ENCODE measurements at places on chromosomes 6 and 20.
A peak's percentile ranks its signal among the peaks of the same experiment; 100 is the strongest.

- DNase-seq = no peak
Measured at GRCh38 chr20:920311-920710, 4.2 kb upstream of the ANGPT4 start.

GRCh38 chr6:123150076-123150475, 154.0 kb downstream of the CLVS2 start:
- DNase-seq = no peak

DNA sequence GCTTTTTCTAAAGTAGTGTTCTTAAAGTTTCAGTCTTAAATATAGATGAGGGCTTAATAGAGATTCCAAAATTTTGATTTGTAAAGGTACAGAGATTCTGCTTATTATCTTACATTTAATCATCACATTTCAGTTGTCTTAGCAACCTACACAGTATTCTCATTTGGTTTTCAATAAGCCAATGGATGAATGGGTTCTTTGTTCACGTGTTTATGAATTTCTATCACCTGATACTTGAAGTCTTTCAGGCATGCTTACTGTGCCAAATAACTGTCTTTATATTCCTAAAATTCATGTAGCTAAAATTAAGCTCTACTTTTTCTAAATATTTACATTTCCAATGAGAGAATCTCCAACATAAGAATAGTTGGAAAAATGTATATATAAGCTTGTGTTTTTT, 152.7 kb downstream of the EYA4 start:
- DNase-seq = no peak

DNA sequence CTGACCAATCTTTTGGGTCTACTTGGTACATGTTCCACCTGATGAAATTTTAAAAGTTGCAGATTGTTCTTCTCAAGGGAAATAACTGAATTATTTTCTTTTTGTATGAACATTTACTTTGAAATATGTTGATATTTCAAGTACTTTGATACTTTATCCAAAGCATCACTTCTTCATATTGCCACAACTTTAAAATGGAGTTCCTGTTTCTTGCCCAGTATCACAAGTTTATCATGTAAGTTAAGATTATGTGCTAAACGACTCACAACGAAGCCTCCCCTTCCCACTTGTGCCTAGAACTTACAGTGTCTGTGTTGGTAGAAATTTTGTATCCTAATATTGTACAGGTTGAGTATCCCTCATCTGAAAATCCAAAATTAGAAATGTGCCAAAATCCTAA, 108.4 kb downstream of the ARID1B start:
- no peak for DNase-seq

- no peak for DNase-seq
Measured at GRCh38 chr6:13492357-13492756, 5.0 kb upstream of the GFOD1 start.

DNA sequence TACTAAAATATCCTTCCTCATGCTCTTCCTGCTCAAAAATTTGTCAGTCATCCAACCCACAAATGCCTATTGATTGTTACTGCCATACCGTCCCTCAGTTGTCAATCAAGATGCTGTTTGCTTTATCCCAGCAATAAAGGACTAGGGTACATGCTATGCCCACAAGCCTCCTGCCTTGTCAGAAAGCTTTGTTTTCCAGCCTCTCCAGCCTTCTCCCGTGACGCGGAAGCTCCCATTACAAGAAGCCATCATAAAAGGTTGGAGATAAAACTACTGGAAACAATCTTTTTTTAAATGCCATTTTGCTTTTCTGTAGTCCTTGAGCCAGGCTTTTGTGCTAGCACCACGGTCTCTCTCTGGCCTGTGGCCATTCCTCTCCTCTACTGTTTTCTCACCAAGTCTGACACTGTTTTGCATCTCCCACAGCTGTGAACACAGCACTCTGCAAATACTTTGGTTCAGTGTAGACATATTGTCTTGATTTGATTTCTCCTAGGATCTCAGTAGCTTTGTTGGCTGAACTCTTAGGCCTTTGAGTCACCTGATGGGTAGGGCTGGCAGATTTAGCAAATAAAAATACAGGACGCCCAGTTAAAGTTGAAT, 495.7 kb upstream of the JARID2 start:
- DNase-seq = no peak

DNA sequence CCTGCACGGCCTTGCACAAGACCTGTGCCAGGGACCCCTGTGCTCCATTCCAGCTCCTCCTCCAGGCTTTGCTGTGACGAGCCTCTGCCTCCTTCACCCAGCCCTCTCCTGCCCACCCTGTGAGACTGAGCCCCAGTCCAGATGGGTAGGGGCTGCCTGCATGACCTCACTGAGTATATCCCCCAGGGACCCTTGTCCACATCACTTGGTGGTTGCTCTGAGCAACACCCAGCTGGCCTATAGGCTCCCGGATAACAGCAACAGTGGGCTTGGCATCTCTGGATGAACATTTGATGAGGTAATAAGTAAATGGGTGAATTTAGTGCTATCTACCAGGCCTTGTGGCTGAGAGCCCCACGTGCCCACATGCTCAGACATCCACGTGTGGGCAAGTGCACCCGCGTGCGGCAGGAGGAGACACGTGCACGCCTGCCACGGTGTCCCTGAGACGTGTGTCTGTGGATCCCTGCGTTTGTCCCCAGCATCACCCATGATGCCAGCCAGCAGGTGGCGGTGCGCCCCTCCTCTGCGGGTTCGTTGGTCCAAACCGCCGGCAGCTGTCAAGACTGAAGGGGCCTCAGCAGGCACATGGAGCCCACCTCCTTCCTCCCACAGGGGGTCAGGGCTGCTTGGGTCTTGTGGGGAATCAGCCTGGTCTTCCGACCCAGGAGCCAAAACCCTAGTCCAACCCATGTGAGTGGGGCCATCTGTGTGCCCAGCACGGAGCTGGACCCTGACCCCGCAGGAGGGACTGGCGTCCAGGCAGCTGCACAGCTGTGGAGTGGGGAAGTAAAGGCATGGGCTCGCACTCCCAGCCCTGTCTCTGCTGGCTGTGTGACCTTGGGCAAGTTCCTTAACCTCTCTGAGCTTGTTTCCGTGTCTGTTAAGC, 45.9 kb downstream of the FGD2 start:
- peak; percentile 83 for DNase-seq

GRCh38 chr20:4226330-4227084, 211.1 kb upstream of the RNF24 start:
- no peak for DNase-seq

- DNase-seq = no peak
Measured at GRCh38 chr20:20196610-20197009, 144.3 kb downstream of the CFAP61 start.

DNA sequence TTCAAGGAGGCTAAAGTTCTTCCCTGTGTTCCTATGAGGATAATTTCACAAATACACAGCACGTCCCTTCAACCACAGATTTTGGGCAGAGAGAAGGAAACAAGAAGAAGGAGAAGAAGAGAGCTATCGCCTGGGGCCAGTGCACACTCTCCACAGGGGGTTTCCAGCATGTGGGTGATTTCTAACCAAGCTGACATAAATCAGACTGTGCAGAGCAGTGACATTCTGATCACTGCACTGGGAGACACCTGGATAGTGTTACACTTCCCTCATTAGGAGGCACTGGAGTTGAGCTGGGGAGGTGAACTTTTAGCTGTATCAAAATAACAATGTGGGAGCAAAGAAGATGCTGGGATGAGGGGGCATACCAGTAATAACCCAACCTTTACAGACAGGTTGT, 71.8 kb upstream of the CENPW start:
- DNase-seq = no peak

GRCh38 chr6:49430187-49430586, 32.9 kb downstream of the MMUT start:
- no peak for DNase-seq

DNA sequence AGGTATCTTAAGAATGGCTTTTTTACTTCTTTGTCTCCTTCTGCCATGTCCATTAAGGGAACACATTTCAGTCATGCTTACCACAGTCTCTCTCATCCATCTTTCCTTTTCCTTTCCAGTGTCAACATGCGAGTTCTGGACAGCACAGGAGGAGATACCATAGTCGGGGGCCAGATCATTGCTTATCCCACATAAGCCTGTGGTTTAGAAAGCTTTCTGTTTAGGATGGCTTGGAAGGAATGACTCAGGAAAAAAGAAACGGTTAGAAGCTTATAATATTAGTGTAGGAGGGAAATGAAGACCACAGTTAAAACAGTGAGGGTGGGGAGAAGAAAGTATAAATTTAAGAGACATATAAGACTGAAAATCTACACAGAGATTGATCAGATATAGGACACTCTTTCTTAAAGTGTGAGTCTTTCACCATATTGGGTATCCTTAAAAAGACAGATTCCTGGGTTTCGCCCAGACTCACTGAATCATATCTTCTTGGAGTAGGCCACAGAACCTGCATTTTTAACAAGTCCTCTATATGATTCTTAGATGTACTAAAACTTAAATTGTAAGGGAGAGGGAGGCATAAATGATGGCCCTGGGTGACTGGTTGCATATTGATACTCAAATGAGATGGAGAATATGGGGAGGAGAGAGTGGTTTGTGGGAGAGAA, 36.1 kb downstream of the DSE start:
- DNase-seq = no peak

- no peak for DNase-seq
Measured at GRCh38 chr6:43149265-43149664, 21.8 kb upstream of the SRF start.

GRCh38 chr6:15549371-15549770, 113.5 kb downstream of the DTNBP1 start:
- no peak for DNase-seq

- DNase-seq = no peak
Measured at GRCh38 chr20:52268184-52268749, 76.7 kb upstream of the ZFP64 start.

GRCh38 chr6:151130329-151130728, 109.4 kb upstream of the AKAP12 start:
- DNase-seq = no peak

DNA sequence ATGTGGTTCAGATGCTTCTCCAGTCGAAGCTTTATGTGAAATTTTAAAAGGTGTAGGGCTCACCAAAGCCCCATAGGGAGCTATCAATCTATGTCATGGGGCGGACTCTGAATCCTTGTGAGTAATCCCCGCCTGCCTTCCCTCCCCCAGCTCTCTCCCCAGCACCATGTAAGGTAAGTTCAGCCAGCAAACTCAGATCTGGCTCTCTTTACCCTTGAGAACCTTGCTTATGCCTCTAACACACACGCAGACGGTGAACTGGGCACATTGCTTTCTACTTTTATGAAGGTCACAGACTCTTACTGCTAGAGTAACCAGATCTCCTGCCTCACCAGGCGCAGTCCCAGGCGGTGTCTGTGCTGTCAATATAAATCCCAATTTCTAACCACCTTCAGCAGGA, 82.6 kb upstream of the CNKSR3 start:
- DNase-seq = no peak

GRCh38 chr6:5078121-5078669, 6.9 kb upstream of the PPP1R3G start:
- no peak for DNase-seq

GRCh38 chr6:169503422-169504152, 198.2 kb downstream of the WDR27 start:
- no peak for DNase-seq

DNA sequence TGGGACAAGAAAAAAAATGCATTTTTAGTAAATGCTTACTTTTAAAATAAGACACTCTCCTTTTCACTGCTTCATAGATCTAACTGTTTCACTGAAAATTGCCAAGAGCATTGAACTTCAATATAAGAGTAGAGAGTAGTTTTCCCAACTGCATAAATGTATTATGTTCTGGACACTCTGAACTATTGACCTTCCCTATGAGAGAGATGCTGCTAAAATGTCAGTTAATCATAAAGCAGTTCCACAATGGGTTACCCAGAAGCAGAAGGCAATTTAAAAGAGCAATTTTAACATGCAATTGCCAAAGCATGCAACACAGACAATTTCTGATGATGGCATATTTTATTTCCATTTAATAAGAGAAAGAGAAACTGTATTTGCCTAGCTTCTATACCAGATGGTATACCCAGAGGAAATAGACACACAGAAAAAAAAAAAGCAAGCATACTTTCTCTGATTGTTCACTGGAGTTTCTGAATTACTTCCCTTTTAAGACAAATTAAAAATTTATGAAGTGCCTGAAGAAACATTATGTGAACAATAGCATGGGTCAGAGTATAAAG, 279.1 kb upstream of the THEMIS start:
- DNase-seq = no peak

GRCh38 chr6:111951497-111952085, 78.3 kb upstream of the FYN start:
- DNase-seq = no peak

DNA sequence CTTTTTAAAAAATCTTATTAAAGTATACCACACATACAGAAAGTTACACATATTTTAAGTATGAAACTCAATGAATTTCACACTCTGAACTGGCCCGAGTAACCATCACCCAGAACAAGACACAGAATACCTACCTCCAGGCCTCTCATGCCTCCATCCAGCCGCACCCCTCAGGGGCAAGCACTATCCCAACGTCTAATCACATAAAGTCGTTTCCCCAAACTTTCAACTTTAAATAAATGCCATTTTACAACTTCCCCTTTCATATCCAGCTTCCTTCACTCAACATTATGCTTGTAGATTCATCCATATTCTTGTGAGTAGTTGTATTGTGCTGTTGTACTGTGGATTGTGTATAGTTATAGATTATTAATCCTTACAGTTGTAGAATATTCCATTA, 539.1 kb downstream of the CD83 start:
- DNase-seq = no peak

GRCh38 chr6:14930366-14930989, 315.4 kb upstream of the JARID2 start:
- no peak for DNase-seq

DNA sequence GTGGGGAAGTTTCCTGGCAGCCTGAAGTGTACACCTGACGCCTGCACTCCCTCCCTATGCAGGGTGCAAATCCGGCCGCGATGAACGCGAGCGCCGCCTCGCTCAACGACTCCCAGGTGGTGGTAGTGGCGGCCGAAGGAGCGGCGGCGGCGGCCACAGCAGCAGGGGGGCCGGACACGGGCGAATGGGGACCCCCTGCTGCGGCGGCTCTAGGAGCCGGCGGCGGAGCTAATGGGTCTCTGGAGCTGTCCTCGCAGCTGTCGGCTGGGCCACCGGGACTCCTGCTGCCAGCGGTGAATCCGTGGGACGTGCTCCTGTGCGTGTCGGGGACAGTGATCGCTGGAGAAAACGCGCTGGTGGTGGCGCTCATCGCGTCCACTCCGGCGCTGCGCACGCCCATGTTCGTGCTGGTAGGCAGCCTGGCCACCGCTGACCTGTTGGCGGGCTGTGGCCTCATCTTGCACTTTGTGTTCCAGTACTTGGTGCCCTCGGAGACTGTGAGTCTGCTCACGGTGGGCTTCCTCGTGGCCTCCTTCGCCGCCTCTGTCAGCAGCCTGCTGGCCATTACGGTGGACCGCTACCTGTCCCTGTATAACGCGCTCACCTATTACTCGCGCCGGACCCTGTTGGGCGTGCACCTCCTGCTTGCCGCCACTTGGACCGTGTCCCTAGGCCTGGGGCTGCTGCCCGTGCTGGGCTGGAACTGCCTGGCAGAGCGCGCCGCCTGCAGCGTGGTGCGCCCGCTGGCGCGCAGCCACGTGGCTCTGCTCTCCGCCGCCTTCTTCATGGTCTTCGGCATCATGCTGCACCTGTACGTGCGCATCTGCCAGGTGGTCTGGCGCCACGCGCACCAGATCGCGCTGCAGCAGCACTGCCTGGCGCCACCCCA, 1.2 kb downstream of the GPR6 start:
- no peak for DNase-seq
